Fibroblast of pulmonary artery (primary cell): ENCODE measurements at places on chromosomes 1 and 21.

GRCh38 chr1:71377886-71378285, 297.1 kb upstream of the ZRANB2 start:
- no peak for DNase-seq

DNA sequence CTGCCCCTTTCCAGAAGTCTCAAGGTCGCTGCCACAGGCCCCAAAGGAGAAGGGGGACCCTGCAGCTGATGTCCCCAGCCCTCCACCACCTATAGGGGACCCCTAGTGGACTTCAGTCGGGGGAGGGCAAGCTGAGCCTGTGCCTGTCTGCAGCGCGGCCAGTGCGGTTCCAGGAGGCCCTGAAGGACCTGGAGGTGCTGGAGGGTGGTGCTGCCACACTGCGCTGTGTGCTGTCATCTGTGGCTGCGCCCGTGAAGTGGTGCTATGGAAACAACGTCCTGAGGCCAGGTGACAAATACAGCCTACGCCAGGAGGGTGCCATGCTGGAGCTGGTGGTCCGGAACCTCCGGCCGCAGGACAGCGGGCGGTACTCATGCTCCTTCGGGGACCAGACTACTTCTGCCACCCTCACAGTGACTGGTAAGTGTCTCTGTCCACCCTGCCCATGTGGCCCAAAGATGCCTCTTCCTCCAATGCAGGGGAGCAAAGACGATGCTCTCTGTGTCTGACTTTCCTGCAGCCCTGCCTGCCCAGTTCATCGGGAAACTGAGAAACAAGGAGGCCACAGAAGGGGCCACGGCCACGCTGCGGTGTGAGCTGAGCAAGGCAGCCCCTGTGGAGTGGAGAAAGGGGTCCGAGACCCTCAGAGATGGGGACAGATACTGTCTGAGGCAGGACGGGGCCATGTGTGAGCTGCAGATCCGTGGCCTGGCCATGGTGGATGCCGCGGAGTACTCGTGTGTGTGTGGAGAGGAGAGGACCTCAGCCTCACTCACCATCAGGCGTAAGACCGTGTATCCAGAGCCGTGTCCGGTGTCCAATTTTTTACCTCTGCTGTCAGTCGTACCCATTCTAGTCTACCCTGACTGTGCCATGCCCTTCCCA, 79.9 kb downstream of the OBSCN start:
- DNase-seq = no peak

DNA sequence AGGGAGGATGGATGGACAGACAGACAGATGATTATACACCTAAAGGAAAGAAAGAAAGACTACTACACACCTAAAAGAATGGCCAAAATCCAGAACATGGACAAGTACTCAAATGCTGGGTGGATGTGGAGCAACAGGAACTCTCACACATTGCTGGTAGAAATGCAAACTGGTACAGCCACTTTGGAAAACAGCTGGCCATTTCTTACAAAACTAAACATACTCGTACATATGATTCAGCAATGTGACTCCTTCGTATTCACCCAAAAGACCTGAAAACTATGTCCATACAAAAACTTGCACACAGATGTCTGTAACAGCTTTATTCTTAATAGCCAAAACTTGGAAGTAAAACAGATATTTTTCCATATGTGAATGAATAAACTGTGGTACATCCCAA, 51.3 kb downstream of the PRPF38A start:
- DNase-seq = no peak

GRCh38 chr1:57348921-57349320, 74.9 kb downstream of the DAB1 start:
- DNase-seq = no peak

DNA sequence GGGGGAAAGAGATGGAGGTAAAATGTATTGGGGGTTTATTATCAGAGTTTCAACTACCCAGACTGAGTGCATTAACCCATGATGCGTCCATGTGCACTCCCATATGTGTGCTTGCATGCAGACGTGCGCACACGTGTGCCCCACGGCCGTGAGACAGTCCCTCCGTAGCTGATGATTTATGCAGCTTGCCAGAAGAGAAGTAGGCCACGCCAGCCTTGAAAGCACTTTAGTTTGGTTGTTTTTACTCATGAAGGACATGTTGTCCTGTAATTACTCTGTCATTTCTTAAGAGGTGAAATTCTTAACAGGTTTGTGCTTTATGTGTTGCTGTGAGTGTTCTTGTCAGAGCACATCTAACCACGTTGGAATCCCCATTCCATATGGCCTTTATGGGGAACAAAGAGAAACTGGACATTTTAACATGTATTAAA, 467.8 kb downstream of the LMO4 start:
- DNase-seq = no peak

- no peak for DNase-seq
Observed at GRCh38 chr1:174997041-174997440, 2.7 kb upstream of the CACYBP start.

GRCh38 chr1:30449003-30449402, 274.4 kb downstream of the MATN1 start:
- DNase-seq = no peak

GRCh38 chr1:109356915-109357314, 40.8 kb downstream of the SORT1 start:
- no peak for DNase-seq

- DNase-seq = peak; percentile 20
Observed at GRCh38 chr1:154611150-154611862, 3.3 kb upstream of the ADAR start.

DNA sequence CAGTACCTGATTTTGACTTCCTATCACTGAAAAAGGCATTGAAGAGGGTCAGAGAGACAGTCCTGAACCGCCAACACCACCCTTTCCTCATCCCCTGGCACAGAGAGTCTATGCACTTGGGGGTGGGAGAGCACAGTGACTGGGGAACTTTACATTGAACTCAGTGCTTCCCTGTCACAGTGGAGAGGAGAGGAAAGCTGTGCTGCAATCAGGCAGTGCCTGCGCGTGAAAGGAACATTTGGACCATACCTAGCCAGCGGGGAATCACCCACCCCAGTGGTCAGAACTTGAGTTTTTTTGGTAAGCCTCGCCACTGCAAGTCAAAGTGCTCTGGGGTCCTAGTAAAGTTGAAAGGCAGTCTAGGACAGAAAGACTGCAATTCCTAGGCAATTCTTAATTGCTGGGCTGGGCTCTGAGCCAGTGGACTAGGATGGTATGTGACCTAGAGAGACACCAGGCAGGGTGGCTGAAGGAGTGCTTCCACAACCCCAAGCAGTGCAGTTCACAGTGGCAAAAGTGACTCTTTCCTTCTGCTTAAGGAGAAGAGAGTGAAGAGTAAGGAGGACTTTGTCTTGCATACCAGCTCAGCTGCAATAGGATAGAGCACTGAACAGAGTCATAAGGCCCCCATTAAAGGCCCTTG, 9.4 kb upstream of the HENMT1 start:
- DNase-seq = no peak

GRCh38 chr1:203506858-203507626, 13.1 kb downstream of the OPTC start:
- DNase-seq = peak; percentile 70

DNA sequence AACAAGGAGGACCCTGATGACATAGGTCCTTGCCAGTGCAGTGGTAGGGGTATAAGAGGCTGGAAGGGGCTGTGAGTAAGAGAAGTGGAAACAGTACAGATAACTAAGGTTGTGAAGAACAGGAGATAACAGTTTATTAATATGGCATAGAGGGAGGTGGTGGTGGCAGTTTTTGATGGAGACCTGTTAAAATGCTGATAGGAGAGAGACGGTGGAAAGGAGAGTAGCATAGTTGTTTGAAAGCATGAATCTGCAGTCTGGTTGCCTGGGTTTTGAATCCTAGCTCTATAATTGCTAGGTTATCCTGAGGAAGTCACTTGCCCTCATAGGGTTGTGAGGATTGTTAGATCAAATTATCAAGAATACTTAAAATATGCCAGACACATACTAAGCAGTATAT, 19.4 kb downstream of the LRRC41 start:
- DNase-seq = no peak

- DNase-seq = no peak
Observed at GRCh38 chr1:25779894-25780293, 20.1 kb upstream of the SELENON start.

DNA sequence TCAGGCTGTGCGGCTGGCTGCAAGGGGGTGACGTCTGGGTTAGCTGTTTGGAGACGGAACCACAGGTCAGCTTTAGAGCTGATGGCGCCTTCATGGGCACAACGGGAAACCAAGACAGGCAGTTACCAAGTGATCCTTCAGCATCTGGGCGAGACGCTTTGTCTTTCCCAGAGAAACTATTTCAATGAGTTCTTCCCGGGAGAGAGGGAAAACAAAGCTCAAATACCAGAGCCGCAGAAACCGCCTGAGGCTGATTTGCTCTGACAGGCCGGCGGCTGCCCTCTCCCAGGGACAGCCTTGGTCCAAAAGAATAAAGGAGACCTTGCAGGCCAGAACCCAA, 76.5 kb downstream of the CD58 start:
- DNase-seq = no peak

DNA sequence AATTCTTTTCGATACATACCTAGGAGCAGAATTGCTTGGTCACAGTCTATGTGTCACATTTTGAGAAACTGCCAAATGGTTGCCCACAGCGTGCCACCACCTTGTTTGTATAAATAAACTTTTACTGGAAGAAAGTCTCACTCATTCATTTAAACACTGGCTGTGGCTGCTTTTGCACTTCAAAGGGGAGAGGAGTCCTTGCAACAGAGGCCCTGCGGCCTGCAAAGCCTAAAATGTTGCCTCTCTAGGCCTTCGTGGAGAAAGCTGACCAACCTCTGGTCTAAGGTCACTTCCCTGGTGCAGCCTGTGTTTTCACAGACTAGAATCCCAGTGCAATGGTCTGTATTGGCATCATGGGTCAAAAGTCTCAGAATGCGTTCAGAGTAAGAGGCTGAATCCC, 8.3 kb downstream of the RIPK4 start:
- no peak for DNase-seq
